ENCODE measurements at places on chromosomes 13 and 19. TPM values are rescaled to one million over a fixed set of nuclear protein-coding genes. Genes with fewer than 3 reads are reported as not detected.

ITGBL1 gene
- total RNA-seq = not detected

LILRB3 gene
- total RNA-seq = not detected

MIR17HG gene
- 20.3 TPM for total RNA-seq

SOX1 gene
- not detected for total RNA-seq

BRSK1 gene
- total RNA-seq = 5.1 TPM

PAK4 gene
- 9.8 TPM for total RNA-seq

POSTN gene
- total RNA-seq = not detected

SKA3 gene
- 41.5 TPM for total RNA-seq

CEACAM21 gene
- total RNA-seq = 19.8 TPM

DAND5 gene
- total RNA-seq = not detected

ZNF528 gene
- total RNA-seq = 6.8 TPM

CRLF1 gene
- total RNA-seq = not detected

ZSCAN5A gene
- total RNA-seq = 7.7 TPM

ZAR1L gene
- total RNA-seq = not detected

KLF16 gene
- total RNA-seq = 27.7 TPM

NLRP5 gene
- total RNA-seq = not detected

NR2C2AP gene
- total RNA-seq = 40.0 TPM

TMIGD2 gene
- total RNA-seq = 14.8 TPM

NKPD1 gene
- total RNA-seq = 0.16 TPM

APOE gene
- 1.2 TPM for total RNA-seq

PSG3 gene
- total RNA-seq = not detected

CPAMD8 gene
- total RNA-seq = not detected

LGALS14 gene
- total RNA-seq = 1.8 TPM

CYP4F12 gene
- not detected for total RNA-seq

KLC3 gene
- not detected for total RNA-seq

Data from activated CD8-positive, alpha-beta T cell treated with anti-CD3 and anti-CD28 coated beads for 36 hours (primary cell).